Activated CD4-positive, alpha-beta T cell treated with anti-CD3 and anti-CD28 coated beads, Interleukin-2, amount 50 U/mL, for 24 hours (primary cell): ENCODE measurements at places on chromosomes 5 and 9.

- DNase-seq, result no peak
Measured at GRCh38 chr5:95726811-95727763, 4.0 kb upstream of the RHOBTB3 start.

GRCh38 chr9:110249603-110250002 lies 6.7 kb downstream of the TXN start:
- DNase-seq, result no peak

DNA sequence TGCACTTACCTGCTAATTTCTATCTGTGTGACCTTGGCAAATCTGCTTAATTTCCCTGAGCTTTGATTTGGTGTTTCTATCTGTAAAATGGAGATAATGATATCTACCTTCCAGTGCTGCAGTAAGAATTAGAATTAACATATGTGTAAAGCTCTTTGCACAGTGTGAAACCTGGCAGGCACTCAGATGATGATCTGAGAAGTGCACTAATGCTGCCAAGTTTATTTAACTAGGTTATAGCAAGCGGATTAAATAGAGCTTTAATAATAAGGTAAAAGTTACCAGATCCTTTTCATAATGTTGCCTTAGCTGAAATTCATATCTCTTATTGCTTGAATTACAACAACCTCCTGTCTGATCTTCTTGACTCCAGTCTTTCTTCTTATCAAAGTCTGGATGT lies 315.3 kb upstream of the CD180 start:
- DNase-seq, result no peak

DNA sequence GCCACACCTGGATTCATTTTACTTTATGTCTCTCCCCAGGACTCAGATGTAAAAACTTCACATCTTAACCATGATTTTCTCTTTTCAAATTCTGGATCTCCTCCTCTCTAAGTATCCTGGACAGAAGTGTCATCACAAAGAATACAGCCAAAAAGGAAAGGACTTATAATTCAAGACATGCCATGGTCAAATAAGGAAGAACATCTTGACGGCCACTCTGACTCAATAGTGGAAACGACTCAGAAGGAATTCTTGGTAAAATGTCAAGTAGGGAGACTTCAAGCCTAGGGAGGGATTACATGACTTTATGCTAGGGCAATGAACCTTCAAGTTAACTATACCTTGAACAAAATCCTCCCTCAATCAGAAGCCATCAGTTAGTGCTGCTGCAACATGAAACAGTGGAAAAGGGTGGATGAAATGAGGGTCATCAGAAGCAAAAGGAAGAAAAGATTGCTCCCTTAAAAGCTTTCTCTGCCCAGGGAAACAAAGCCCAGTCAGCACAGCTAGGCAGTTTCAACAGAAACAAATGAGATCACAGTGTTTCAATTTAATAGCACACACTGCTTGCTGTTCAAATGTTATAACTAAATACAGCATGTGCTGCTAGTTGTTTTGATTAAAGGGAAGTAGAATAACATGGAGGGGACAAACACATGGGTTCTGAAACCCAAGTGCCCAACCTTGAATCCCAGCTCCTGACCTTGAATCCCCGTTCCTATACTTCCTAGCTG lies 101.4 kb downstream of the LPAR1 start:
- no peak for DNase-seq

DNA sequence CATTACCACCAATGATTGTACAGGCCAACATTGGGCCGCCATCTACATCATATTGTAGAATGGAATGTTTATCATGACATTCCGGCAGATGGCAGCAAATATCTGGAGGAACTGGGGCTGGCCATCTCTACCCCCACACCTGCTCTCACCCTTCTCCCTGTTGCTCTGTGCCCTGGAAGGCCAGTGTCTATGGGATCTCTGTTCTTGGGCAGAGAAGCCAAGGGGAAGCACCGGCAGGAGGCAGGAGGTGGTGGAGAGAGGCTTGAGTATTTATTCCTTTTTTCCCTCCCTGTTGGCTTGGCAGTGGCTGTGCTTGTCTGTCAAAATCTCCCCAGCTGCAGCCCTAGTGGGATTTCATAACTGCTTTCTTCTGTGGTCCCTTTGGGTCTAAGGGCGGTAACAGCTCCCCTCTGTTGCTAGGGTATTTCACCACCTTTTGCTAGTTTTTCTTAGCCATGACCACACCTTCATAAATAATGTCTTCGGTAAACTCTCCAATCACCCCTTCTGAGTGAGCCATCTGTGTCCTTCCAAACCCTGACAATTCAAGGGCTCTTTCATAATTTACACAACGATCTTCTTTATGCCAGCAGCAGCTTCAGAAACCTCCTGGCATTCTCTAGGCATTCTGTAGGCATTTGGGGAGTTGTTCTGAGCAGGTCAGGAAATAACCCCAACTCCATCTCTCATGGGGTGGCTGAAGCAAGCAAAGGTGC lies 225.8 kb downstream of the MELK start:
- DNase-seq, result no peak

GRCh38 chr5:110376281-110376951 lies 350.1 kb downstream of the TMEM232 start:
- no peak for DNase-seq

- no peak for DNase-seq
Measured at GRCh38 chr9:93940951-93941350, 14.2 kb downstream of the BARX1 start.

GRCh38 chr5:15044521-15044920 lies 172.9 kb upstream of the ANKH start:
- DNase-seq, result no peak

- no peak for DNase-seq
Measured at GRCh38 chr5:114686356-114686755, 324.5 kb downstream of the KCNN2 start.

DNA sequence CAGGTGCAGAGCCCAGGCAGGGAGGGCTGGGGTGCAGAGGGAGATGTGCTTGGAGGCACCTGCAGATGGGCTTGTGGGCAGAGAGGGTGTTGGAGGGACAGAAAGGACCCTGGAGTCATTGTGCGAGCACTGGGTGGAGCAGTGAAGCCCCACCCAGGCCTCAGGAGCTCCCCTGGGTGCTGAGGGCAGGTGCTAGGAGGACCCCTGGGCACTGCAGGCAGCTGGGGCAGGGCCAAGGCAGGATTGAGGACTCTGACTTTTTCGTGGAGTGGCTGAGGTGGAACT lies 10.3 kb upstream of the SLC6A18 start:
- no peak for DNase-seq

- no peak for DNase-seq
Measured at GRCh38 chr9:87375397-87376073, 122.1 kb upstream of the DAPK1 start.

GRCh38 chr5:174428895-174429294 lies 295.5 kb upstream of the MSX2 start:
- DNase-seq, result no peak

DNA sequence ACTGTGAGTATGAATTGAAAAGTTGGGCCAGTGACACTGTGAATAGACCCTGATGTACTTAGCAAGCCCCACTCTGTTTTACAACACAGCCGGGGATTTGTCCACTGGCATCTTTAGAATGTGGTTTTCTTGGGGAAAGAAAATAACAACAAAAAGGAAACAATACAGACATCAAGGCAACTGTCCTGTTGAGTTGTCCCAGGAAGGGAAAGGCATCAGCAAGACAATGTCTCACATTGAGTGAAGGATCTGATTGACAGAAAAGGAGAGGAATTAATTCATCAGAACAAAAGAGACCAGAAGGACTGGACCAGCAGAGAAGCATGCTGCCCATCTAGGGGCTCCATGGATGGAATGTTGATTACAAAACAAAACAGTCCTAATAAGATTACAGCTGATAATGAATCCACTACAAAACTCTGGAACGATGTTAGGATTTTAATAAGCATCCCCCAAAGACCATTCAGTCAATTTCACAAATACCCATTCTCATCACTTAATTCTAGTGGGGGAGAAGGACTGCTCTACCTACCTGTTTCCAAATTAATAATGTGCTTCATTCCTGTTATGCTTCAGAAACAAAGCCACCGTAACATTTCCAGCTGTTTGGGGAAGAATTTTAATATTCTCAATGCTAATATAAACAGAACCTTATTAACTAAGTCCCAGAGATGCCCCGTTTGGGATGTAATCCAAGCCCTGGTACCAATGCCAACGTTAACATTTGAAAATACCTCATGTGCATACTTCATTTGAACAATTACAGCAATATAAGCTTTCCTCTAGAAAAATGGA lies 298.0 kb downstream of the SPOCK1 start:
- no peak for DNase-seq

- DNase-seq, result no peak
Measured at GRCh38 chr5:136130581-136130980, 2.1 kb upstream of the SMAD5 start.

DNA sequence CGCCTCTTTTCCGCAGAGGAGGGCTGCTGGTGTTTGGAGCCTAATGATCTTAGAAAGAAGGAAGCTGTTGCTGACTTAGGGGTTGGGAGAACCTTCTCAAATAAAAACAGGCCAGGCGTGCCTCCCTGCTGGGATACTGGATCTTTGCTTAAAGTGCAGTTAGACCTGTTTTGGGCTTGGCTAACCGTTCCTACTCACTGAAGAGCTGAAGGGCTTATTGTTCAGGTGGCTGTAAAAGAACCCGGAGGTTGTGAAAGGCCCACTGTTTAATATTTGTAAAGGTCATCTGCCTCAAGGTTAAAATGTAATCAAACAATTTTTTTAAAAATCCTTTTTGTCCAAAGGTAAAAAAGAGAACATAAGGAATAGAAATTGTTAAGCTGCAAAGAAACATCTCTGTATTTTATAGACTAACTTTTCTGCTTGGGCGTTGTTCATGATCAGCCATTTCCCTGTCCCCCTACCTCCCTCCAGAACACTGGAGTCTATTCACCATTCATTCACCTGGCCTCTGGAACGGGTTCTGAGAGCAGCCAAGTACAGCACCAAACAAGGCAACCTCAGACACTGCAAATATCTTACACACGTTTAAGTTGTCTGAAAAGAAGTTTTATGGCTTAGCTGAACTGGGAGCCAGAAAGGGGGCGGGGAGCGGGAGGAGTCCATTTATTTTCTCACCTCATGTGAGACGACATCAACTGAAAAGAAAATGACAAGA lies 18.6 kb upstream of the MTMR12 start:
- no peak for DNase-seq

DNA sequence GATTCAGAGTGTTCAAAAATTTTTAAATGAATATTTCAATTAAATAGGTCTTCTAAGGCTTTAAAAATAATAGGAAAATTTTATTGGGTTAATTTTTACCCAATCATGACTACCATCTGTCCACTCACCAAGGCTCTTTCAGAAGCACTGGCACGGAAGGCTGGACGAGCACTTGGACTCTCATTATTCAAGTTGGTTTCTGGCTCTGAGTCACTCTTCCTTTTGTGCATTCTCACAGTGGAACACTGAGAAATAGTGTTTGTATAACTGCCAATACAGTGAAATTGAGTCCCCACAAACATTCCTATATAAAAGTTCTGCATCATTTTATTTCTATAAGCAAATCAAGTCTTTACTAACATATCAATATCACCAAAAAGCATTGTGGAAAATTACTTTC lies 1149.0 kb downstream of the EFNA5 start:
- DNase-seq, result no peak

DNA sequence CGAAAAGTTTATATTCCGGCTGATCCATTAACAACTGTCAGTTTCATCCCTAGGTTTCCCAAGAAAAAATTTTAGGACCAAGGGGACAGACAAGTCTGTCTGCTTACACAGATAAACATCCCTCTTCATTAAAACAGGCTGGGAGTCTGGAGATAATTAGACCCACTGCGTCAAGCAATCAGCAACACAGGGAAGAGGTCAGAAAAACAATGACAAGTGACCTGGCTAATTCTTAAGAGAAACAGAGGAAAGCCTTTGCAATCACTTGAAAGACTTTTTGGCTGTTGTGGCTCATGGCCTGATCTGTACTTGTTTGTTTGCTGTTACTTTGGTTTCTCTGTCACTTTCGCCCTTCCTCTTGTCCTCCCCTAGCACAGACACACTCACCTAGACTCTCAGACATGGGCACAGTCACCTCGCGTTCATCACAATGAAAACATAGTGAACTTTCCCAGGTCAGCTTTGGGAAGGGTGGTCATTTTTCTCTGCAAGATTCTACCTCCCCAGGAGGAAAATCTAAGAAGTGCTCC lies 2.9 kb upstream of the CCDC192 start:
- DNase-seq, result no peak

DNA sequence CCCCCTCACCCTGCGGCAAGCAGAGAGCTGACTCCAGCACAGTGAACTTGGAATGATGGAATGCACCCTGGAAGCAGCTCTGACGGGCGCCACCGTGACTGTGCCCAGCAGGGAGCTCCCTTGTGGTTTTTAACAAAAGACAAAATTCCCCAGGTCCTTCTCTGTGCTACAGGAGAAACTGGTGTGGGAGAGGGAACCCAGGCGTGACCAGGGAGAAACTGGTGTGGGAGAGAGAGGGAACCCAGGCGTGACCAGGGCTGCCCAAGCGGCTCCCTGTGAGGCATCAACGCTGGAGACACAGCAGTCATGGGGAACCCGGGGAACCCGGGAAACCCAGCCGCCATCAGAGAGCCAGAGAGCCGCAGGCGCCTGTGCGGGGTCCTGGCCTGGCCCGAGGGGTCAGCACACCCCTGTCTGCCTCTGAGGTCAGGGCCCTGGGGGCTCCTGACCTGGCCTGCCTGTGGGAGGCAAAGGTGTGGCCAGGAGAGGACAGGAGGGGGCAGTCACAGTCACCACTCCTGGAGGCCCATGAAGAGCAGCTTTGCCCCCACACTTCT lies 3.1 kb upstream of the AHRR start:
- DNase-seq, result no peak

DNA sequence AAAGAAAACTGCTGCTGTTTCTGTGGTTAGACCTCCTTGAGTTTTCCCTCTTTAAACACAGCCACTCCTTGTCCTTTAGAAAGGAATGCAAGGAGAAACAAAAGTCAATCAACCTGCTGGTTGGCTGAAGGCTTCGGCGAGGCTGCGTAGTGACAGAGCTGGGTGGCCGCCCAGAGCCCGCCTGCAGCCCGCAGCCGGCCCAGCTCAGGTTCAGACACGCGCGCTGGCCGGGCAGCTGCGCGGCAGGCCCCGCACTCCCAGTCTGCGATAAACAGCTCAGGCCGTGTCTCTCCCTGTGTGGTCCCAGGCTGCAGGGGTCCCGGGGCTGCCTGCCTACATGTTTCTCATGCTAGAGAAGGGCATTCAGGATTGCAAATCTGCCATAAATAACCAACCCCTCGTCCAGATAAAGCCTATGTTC lies 115.4 kb downstream of the HSD17B3 start:
- no peak for DNase-seq

DNA sequence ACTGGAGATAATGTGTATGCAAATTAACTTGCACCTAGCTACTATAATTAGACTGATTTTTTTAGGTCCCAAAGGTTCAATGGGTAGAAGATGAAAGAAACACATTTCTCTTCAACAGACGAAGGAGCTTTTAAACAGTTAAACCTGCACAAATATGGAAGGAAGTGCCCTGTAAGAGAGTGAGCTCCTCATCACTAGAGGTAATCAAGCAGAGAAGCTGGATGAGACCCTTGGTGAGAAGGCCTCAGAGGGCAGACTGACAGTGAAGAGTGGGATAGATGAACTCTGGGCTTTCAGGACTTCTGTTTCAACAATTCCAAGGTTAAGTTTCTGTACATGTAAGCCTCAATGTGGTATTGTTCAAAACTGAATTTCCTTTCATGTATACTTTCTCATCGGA lies 23.2 kb downstream of the PTPN3 start:
- no peak for DNase-seq
